Activated CD4-positive, alpha-beta T cell treated with anti-CD3 and anti-CD28 coated beads for 1 hour (primary cell): ENCODE measurements at places on chromosomes 2 and 18.

DNA sequence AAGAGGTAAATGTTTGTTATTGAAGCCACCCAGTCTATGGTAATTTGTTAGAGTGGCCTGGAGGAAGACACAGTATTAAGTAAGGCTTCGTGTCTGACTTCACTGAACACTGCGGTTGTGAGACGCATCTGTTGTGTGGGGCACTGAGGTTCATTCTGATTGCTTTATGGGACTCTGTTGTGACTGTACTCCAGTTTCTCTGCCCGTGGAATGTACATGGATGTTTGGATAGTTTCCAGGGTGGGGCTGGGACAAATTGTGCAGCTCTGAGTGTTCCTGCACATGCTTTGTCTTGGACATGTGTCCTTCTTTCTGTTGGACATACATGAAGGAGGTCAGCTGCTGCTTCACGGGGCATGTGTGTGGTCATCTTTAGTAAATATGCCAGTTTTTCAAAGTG lies 58.6 kb downstream of the ODC1 start:
- DNase-seq, result no peak

DNA sequence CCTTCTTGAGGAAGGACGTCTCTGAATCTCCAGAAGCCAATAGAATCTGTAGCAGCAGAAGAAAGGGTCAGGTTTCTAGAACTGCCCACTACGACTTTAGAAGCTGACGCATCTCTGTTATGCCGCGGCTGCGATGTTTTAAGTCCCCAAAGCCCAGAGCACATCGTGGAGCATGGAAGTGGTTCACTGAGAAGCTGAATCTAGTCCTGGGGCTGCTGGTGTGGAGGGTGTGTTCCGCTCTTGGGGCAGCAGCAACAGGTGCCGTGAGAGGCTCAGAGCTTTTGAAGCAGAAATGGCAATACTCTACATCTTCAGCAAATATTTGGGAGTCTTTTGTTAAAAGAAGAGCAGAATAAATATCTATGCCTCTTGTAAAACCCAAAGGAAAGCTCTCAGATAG lies 48.9 kb upstream of the RMDN2 start:
- no peak for DNase-seq

DNA sequence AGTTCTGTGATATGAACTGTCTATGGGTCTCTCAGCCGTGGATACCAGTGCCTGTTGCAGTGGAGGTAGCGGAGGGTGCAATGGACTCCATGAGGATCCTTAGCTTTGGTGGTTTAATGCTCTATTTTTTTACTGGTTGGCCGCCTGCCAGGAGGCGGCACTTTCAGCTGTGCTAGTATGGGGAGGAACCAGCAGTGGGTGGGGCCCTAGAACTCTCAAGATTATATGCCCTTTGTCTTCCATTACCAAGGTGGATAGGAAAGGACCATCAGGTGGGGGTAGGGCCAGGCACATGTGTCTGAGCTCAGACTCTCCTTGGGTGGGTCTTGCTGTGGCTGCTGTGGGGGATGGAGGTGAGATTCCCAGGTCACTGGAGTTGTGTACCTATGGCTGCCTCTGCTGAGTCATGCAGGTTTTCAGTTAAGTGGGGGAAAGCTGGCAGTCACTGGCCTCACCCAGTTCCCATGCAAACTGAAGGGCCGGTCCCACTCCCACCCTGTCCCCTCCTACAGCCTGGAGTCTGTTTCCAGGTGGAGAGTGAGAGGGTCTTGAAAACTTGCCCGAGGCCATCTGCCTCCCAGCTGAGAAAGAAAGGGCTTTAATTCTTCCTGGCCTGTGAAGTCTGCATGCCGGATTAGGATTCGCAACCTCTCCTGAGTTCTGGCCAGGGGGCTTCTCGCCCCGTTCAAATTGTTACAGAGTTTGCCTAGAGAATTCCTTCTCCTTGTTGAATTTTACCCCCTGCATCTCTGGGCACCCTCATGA lies 14.5 kb downstream of the KCNS3 start:
- no peak for DNase-seq

DNA sequence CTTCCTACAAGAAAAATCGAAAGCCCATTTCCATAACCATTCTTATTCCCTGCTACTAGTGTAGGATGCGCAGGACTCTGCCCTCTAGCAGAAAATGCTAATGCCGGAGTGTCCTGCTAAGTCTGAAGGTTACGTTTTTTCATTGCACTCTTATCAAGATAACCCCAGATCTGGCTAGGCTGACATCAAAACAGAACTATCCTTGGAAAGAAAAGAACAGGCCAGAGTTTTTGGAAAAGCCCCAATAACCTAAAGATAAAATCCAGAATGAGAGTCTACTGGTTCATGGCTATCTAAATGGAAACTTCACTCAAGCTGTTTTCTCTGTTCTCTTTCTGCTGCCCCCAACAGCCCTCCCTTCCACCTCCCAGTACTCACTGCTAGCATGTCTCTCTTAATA lies 913 bp downstream of the RNF152 start:
- no peak for DNase-seq

DNA sequence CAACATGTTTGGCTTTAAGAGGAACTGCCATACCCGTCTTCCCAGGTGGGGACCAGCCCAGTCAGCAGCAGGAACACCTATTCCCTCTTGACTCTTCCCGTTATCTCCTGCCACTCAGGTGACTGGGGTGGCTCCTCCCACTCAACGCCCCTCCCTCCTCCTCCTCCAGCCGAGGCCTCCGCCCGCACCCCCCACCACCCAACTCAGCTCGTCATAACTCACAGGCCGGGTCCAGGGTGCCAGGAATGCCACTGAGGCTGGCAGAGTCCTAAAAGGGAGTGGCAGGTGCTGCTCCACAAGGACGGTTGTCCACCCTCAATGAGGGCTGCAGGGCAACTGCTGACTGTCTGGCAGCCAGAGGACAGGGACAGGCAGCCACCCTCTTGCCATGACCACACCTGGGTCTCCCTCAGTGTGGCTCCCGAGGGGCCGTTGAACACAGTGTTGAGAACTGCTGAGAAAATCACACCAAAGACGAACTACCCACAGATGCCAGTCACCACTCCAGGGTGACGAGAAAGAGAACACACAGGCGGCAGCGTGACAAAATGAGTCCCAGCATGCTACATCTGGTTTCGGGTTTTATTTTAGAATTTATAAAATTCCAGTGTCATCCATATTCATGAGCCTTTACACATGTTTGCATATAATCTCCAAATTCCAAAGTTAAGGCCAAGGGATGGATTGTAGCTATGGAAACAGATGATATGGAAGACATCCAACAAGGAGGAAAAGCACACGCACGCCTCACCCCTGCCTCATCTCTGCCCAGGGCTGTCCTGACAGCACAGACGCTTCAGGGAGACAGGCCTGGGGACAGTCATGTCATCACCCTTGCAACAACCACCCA lies 38.5 kb downstream of the ANO7 start:
- DNase-seq, result no peak

DNA sequence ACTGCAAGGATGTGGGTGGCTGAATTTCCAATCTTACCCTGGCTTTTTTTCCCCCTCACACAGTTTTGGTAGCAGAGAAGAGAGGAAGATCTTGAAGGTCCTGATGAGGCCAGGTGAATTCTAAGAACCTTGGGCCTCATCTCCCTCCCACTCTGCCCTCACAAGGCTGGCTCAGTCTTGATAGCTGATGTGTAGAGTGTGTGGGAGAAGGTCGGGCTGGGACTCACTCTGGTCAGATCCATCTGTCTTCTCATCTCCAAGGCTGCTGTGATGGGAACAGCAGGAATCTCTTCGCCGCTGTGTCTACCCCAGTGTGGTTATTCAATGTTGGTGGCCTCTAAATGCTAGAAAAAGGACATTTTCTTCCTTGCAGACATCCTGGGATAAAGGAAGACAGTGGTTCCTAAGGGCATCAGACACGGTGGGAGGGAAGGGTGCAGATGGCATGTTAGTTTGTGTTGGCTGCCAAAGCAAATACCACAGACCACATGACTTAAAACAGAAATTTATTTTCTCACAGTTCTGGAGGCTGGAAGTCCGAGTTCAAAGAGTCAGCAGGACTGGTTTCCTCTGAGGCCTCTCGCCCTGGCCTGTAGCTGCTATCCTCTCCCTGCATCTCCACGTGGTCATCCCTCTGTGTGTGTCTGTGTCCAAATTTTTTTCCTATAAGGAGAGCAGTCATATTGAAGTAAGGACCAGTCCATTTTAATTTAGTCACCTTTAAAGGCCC lies 37.6 kb upstream of the MGAT4A start:
- no peak for DNase-seq

GRCh38 chr2:170022692-170023091 lies 155.3 kb upstream of the MYO3B start:
- DNase-seq, result no peak

DNA sequence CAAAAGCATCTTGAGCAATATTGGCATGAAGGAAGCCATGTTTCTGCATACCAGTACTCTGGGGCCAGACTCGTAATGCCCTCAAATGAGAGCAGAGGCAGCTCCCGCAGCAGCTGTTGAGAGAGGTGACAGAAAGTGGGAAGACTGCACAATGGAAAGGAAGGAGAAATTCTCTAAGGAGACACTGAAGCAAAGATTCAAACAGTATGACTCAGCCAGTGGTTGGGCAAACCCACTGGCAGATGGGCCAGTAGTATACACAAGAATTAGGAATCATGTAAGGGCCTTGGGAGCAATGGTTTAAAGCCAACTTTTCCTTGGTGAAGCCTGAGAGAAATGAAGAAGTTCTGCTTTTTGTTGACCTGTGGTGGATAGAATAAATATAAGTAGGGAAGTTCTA lies 2092.7 kb upstream of the PIK3C3 start:
- DNase-seq, result no peak

DNA sequence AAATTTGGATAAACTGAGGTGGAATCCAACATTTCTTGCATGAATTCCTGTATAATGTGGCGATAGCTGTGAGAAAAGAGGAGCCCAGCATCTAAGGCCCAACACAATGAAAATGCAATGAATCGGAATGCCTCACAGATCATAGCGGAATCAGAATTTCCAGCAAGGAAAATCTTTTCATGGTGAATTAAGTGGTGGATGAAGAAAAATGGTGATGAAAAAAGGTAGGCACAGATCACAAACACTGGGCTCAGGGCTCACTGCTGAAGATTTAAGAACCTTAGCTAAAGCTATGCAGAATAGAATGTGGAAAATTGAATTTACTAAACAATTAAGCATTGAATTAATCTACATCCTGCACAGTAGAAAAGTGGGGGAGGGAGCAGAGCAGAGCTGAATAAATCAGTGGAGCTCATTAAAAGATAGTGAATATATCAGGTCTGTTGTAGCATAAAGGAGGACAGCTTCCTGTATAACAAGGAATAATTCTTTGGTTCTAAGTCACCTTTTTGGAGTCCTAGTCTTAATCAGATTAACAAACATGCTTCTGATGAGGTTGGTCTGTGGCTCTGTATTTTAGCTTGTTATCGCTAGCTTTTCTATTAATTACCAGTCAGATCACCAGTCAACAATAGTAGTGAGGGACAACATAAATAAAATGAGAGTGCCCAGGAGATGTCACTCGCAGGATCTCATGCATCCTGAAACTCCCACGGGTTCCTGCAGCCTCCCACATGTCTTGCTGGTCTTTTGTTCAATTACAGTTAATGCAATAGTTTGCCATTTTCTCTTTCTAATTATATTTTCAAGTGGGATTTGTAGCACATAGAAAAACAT lies 27.0 kb downstream of the MEIS1 start:
- DNase-seq, result no peak

GRCh38 chr2:224410946-224411561 lies 9.1 kb upstream of the FAM124B start:
- no peak for DNase-seq

- DNase-seq, result no peak
Observed at GRCh38 chr18:55300421-55300935, 287.5 kb downstream of the TCF4 start.

GRCh38 chr2:130150181-130151144 lies 5.6 kb upstream of the CCDC74B start:
- DNase-seq, result no peak

GRCh38 chr2:30222031-30222430 lies 9.3 kb upstream of the LBH start:
- DNase-seq, result no peak

DNA sequence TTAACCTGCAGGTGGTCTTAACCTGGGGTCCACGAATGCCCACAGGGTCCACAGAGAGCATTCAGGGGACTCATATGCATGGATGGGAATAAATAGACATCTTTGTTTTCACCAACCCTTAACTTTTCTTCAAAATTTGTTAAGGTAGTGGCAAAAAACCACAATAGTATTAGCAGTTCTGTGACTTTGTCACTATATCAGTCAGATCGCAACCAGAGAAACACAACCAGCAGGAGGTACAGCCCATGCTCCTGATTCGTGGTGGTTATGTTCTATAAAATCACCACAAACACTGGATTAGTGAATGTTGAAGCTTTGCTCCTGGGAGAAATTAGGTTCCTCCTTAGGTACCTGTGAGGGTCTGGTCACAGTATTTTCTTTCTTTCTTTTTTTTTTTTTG lies 31.6 kb downstream of the B3GNT7 start:
- DNase-seq, result no peak

GRCh38 chr2:169018390-169018789 lies 12.7 kb downstream of the ABCB11 start:
- no peak for DNase-seq

DNA sequence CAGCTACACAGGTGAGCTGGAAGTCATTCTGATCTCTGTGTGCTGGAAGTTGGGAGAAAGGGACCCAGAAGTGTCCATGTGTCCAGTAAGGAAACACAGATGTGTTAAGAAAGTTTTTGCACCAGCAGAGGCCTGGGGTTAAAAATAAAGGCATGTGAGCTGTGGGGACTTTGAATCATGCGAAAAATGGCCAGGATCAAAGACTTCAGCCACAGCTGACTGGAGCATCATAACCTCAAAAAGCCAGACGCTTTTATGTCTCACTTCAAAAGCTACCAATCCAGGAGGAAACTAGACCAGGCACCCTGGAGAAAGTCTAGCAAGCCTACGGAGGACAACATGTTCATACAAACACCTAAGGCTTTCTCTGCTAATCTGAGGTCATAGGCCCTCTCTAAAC lies 503.6 kb upstream of the REG3G start:
- no peak for DNase-seq

DNA sequence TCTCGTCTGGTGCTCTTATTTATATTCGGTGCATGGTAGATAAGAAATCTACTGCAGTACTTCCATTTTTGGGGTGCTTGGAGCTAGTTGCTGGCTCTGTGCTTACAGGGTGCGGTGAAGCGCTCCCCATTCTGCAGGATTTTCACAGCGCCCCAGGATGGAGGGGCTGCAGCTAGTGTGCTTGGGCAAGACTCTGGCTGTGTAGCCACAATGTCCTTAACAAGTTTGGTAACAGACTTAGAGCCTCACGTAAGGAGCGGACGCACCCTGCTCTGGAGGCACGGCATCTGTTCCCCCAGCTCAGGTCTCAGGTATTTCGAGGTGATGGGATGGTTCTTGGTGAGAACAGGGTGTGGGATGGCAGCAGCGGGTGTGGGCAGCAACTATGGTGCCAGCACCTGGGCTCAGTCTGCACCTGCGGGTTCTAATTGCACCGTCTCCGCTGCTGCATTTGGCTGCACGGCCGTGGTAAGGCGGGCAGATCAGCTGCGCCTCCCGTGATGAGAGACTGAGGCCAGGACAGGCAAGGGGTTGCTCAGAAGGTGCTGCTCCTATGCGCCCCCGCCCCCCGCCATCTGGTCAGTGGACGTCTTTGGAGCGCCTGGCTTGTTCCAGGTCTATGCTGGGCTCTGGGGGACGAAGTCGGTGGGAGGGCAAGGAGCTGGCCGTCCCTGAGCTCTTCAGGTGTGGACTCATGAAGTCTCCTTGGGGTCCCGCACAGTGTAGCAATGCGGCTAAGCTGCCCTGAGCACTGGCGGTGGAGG lies 20.1 kb upstream of the ALLC start:
- DNase-seq, result no peak

- no peak for DNase-seq
Observed at GRCh38 chr2:98026927-98027522, 31.3 kb upstream of the TMEM131 start.

- DNase-seq, result no peak
Observed at GRCh38 chr2:49028101-49028500, 126.2 kb downstream of the FSHR start.
